ENCODE measurements at places on chromosomes 13 and 19.

GRCh38 chr19:16969135-16969534 is 57.5 kb downstream of the CPAMD8 start:
- no peak for DNase-seq

DNA sequence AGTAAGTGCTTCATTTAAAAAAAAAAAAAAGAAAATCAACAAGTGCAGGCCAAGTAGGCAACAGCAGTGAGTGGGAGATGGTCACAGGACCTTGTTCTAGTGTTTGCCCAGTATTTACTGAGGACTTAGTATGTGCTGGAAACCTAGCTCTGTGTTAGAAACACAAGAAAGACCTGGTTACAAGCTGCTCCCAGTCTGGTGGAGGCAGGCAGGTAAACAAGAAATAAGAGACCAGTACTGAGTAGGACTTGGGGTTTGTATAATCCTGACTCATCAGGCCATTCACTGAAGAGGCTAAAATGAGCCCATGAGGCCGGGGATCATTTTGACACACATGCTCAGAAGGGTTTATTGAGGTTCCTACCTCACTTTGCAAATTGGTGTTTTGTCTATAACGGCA is 21.5 kb upstream of the SERPINE3 start:
- DNase-seq = no peak

DNA sequence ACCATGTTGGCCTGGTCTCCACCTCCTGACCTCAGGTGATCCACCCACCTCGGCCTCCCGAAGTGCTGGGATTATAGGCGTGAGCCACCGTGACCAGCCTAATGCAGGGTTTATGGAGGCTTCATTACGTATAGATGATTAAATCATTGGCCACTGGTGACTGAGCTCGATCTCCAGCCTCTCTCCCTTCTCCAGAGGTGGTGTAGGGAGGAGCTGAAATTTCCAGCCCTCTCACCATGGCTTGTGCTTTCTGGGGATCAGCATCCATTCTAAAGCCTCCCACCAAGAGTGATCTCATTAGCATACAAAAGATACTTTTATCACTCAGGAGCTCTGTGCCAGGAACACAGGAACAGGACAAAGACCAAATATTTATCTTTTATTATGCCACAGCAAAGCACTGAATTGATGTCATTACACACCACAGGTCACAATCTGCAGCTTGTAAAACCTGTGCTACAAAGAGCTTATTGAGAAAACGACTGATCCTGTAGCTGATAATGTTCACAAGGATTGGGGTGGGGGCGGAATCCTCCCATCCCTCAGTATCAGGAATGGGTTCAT is 32.4 kb downstream of the RHPN2 start:
- no peak for DNase-seq

DNA sequence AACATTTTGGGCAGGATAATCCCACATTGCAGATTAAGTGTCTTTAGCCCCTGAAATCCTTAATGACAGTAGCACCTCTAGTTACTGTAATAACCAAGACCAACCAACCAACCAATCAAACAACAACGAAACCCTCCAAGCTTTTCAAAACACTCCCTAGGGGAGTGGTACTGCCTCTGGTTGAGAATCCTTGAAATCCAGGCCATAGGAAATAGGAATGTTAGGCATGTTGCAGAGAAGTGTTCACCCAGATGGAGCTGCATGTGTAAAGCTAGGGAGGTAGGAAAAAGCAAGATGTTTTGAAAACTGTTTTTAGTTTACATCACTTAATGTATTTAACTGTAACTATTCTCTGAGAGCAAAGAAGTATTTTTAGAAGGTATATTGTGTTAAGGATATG is 4.5 kb downstream of the LACC1 start:
- no peak for DNase-seq

DNA sequence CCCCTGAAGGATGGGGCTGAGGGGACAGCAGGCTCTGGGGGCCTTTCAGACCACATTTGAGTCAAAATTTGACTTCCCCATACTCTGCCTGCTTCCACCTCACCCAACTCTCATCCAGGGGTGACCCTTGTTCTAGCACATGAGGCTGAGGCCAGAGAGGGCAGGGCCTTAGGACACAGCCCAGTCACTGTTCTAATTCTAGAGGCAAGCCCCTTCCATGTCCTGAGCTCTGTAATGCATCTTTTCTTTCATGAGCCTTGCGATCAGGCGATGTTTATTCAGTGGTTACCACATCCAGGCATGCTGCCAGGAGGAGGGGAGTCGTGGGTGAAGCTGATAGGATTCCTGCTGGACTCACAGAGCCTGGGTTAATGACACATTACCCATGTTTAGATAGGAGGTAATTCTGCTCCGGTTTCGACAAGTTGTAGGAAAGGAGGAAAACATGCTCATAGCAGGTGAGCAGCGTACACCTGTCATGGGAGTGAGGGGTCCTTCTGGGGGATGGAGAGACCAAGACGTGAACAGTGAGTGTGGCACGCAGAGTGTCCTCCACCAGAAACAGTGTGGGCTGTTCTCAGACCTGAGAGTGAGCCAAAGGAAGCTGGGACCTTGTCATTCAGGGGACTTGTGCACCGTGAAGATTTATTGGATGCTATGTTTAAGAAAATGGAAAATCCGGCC is 9.3 kb downstream of the RPS9 start:
- DNase-seq = no peak

GRCh38 chr13:96779691-96780090 is 214.6 kb downstream of the OXGR1 start:
- DNase-seq = no peak

DNA sequence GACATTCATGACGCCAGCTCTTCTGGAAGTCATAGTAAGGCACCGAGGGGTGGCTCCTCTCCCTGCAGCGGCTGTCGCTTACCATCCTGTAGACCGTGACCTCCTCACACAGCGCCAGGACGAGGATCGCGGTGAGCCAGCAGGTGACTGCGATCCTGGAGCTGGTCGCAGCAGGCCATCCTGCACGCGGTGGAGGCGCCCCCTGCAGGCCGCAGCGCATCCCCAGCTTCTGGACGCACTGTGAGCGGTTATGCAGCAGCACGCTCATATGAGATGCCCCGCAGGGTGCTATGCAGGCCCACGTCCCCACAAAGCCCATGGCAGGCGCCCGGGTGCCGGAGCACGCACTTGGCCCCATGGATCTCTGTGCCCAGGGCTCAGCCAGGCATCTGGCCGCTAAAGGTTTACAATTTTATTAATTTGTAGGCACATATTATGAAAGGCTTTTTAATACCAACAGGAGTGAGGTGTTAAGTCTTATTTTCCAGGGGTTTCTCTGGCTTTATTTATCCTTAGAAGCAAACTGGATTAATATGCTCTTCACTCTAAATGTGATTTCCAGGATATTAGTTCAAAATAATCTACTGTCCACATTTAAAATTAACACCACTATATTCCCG is 35.6 kb upstream of the PSPC1 start:
- DNase-seq = peak; percentile 15

DNA sequence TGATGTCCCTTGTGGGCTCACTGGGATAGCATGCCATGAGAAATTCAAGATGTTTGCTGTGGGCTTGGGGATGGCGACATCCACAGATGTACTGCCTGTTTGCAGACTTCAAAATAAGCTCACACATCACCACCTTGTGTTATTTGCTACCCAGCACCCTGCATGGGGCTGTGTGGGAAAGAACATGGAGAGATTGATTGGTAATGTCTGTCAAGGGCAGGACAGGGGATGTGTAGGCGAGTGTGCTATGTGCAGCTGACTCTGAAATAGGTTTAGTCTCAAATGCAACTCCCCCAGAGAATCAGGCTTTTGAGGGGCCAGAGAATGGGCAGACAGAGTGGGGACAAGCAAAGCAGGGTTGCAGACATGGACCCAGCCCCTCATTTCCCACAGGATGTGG is 24.7 kb downstream of the PNPLA6 start:
- no peak for DNase-seq

- no peak for DNase-seq
Observed at GRCh38 chr13:91139232-91139631, 208.3 kb upstream of the MIR17HG start.

DNA sequence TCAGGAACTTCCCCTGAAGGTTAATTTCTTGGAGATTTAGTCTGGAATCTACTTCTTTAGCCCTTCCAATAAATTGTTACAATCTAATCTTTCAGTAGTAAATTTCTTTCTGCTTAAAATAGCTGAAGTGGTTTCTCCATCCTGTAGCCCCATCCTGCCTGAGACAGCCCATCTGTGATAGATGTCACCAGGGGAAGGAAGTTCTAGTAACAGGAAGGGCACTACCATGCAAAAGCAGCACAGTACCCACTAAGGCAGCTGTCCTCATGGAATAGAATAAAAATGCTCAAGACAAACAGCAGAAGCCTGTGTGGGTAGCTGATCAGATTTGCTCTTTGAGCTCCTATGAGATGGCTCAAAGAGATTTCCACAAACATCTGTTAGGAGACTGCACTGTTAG is 1036.5 kb downstream of the SLITRK5 start:
- no peak for DNase-seq

GRCh38 chr19:7832781-7833180 is 2.8 kb downstream of the EVI5L start:
- no peak for DNase-seq

- DNase-seq = no peak
Observed at GRCh38 chr19:3547301-3547731, 8.3 kb downstream of the TEKTIP1 start.

GRCh38 chr13:96481482-96481881 is 391.6 kb downstream of the HS6ST3 start:
- no peak for DNase-seq
